ENCODE measurements at places on chromosomes 2 and 18. TPM values are rescaled to one million over a fixed set of nuclear protein-coding genes. Genes with fewer than 3 reads are reported as not detected.
A peak's percentile ranks its signal among the peaks of the same experiment; 100 is the strongest.

DNA sequence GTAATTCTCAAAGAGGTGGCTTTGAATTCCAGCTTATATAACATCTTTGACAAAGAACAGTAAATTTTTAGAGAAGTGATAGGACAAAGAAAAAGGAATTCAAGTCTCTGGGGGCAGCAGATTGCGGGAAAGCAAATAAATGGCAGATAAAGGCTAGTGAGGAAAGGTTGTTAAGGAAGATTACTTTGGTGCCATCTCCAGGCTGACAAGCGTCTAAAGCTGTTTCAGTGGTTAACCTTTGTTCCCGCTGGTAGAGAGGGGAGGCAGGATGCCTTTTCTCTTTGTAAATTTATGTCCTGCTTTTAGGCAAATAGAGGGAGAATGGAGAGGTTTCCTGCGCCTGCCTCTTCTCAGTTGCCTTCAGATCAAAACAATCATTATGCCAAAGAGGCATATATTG, 431.2 kb upstream of the CHST9 start:
- ATAC-seq: no peak

- ATAC-seq: no peak
Observed at GRCh38 chr2:127320586-127321275, 26.8 kb upstream of the ERCC3 start.

DNA sequence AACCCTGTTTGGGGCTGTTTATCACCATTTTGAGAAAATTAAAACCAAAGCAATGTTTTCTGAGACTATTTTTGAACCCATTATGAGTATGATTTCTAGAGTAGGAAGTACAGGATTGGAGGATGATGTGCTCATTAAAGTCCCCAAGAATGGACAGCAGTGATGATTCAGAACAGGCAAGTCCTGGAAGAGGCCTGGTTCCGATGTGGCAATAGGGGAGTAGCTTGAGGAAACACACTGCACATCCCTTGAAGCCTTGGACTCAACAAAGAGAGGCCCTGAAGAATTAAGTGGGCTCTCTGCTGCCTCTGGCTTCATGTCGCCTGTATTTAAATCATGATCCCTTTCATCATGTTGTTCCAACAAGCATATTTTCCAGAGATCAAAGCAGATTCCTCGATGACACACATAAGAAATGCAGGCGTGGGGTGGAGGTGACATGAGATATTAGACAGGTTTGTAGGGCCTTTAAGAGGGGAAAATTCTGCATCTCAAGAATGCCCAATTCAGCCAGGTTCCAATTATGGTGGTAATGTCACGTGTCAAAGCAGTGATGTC, 242.2 kb downstream of the FHOD3 start:
- no peak for ATAC-seq

GRCh38 chr2:6506361-6506794, 359.3 kb downstream of the CMPK2 start:
- no peak for ATAC-seq

- no peak for ATAC-seq
Observed at GRCh38 chr2:21059885-21060610, 16.2 kb upstream of the APOB start.

DNA sequence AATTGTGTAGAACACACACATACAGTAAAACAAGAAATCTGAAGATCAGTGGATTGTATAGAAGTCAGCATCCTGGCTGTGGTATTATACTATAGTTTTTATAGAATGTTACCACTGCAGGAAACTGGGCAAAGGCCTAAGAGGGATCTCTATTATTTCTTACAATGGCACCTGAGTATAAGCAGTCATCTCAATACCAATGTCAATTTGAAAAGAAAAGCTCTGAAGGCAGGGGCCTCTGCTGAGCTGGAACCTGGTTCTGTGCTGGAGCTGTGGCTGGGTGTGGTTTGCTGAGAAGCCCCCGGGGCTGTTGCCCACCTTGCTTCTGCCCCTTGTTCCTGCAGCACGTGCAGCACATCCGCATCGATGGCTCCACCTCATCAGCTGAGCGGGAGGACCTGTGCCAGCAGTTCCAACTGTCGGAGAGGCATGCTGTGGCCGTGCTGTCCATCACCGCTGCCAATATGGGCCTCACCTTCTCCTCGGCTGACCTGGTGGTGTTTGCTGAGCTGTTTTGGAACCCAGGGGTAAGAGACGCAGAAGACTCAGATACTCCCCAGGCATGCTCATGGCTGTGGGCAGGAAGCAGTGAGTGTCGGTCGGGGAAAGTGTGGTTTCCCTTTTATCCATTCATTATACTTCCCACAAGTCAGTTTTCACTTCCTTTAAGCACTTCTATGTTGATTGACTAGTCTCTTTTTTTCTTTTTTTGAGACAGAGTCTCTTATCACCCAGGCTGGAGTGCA, 23.5 kb upstream of the RPL37A start:
- peak; percentile 87 for ATAC-seq

DNA sequence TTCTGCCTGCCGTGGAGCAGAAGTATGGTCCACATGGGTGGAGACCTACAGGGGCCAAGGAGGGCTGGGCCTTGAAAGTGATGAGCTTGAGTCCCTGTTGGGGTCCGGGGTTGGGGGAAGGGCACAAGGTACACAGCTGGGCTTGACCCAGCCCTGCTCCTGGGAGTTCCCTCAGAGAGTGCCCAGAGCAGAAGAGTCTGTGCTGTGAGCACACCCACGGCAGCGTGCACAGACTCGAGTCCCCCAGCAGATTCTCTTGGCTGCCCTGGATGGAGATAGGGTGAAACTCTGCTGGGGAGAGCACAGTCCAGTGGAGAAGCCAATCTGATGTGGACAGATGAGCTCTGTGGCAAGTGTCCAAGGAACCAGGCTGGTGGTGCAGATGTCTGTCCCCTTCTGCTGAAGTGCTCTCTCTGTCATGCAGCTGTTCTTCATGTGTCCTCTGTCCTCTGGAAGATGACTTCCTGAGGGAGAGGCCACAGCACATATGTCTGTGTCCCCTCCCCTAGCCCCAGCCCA, 27.5 kb downstream of the INPP4A start:
- ATAC-seq: no peak

- ATAC-seq: no peak
Observed at GRCh38 chr18:49910019-49910418, 96.7 kb upstream of the ACAA2 start.

- peak; percentile 78 for ATAC-seq
Observed at GRCh38 chr2:191664823-191665677, 12.9 kb upstream of the NABP1 start.

DNA sequence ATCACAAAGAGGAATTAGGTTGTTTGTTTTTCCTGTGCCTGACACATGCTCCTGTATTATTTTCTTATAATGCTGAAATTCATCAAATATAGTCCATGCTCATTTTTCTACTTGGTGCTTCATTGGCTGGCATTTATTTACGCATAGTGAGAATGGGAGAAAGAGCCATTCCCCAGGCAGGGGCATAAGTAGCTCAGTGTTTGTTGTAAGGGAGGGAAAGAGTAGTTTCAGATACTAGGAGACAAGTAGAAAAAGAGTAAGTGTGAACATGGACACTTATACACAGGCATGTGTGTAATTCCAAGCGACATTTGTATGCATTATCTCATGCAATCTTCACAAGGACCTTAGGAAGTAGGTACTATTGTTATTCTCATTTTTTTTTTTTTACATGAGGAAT, 111.9 kb upstream of the UGP2 start:
- no peak for ATAC-seq

Gene FAM161A
- 8.7 TPM for total RNA-seq

Gene CLIP4
- total RNA-seq: 24.5 TPM

Gene TBC1D8
- 0.95 TPM for total RNA-seq

Gene PROM2
- 0.90 TPM for total RNA-seq

All from activated T-helper 17 cell treated with anti-CD3 and anti-CD28 coated beads, Interleukin-2, amount 50 U/mL, for 72 hours (primary cell).